ENCODE measurements at places on chromosomes 16 and 17.

DNA sequence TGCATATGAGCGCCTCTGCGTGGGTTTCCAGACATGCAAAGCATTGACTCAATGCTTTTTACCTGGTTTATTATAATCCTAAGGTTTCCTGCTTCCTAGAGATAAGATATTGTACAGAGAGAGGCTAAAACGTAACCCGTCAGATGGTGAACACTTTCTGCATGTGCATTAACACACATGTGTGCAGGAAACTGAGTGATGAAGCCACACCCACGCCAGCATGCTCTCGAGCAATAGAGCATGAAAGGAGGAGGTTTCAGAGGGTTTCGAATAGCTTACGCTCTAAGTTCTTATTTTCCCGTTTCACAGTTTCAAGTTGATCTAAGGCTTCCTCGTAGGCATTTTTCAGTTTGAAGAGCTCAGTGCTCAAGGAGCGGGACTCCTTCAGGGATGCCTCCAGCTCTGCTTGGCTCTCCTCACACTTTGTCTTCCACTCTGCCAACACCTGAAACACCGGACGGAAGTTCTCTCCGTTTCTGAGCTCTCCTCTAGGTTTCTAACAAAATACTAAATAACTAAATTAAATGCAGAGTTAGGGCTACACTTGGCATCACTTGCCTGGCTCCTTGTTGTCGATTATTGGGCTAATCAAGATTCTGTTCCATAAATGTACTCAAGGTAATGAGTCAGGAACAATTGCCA is 23.2 kb downstream of the MYH3 start:
- DNase-seq = no peak

DNA sequence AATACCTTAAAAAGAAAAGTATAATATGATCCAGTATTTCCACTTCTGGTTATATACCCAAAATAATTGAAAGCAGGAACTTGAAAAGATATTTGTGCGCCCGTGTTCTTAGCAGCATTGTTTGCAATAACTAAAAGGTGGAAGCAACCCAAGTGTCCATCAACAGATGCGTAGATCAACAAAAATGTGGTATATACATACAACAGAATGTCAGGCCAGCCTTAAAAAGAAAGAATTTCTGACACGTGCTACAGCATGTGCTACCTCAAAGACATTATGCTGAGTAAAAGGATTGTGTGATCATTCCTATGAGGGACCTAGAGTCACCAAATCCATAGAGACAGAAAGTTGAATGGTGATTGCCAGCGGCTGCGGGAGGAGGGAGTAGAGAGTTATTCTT is 133.1 kb downstream of the SPECC1 start:
- no peak for DNase-seq

- DNase-seq = no peak
Observed at GRCh38 chr17:64178011-64178825, 48.3 kb upstream of the ERN1 start.

- no peak for DNase-seq
Observed at GRCh38 chr16:50015631-50016030, 9.4 kb upstream of the CNEP1R1 start.

DNA sequence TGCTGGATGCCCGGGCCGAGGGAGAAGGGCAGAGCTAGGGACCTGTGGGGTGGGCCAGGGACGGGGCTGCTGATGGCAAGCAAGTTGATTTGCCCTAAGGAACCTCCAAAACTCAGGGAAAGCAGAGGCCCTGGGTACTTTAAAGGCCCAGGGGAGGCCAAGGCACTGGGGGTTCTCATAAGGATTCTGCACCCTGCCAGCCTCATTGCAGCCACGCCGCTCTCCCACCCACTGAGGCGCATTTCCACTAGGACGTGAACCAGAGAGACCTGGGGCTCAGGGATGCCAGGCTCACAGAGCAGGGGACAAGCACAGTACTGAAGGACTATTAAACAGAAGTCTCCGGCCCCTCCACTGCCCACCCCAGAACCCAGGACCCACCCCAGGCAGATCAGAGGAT is 39.4 kb upstream of the RBFOX3 start:
- DNase-seq = no peak

- no peak for DNase-seq
Observed at GRCh38 chr17:30964876-30965275, 6.0 kb upstream of the RNF135 start.

- DNase-seq = no peak
Observed at GRCh38 chr16:69165584-69165983, 21.4 kb upstream of the SNTB2 start.

- DNase-seq = no peak
Observed at GRCh38 chr16:1990351-1991134, 773 bp downstream of the SYNGR3 start.

- no peak for DNase-seq
Observed at GRCh38 chr17:57622683-57623433, 122.2 kb downstream of the CCDC182 start.

DNA sequence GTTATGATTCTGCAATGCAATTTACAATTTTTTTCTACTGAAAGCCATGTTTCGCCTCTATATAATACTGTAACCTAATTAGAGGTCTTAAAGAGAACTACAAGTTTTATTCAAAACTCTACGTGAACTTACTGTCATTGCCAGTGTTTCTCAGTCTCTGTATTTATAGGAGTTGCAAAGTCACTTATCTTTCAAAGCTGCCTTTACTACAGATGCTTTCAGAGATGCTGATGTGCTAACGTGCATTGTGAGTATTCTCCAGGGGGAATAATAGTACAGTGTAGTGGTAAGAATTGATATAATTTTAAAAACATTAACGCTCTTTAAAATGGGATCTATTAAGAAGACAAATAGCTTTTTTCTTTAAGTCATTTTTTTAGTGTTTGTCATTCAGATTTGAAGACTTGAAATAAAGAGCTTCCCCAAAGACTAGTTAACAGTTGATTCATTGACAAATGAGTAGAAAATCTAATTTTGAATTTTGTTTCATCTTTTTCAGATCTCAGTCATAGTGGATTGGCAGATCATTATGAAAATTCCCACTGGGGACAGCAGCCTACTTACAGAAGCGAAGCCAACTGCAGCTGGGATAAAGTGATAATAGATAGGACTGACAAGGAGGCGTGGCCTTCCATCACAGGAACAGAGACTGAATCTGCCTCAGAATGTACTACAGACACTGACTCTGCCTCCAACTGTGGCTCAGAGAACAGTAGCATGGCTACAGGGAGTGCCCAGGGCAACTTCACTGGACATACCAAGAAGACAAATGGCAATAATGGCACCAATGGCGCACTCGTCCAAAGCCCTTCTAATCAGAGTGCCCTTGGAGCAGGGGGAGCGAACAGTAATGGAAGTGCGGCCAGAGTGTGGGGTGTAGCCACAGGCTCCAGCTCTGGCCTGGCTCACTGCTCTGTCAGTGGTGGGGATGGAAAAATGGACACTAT is 79.9 kb downstream of the TMC6 start:
- DNase-seq = no peak

DNA sequence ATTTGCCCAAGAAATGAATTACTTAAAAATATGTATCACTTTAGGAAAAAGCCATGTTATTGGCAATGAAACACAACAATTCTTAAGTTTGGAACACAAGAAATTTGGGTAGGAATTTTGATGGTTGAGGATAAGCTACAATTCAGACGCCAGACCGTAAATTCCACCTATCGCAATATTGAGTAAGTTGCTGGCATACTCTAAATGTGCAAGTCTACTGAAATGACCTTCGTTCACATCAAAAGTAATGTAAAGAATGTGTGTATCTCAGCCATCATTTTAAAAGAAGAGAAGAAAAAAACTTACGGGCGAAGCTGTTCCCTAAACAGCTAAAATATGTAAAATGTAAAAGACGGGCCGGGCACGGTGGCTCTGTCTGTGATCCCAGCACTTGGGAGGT is 33.4 kb downstream of the UBE2G1 start:
- DNase-seq = no peak

GRCh38 chr17:36937959-36938565 is 787 bp downstream of the LHX1 start:
- DNase-seq = no peak

DNA sequence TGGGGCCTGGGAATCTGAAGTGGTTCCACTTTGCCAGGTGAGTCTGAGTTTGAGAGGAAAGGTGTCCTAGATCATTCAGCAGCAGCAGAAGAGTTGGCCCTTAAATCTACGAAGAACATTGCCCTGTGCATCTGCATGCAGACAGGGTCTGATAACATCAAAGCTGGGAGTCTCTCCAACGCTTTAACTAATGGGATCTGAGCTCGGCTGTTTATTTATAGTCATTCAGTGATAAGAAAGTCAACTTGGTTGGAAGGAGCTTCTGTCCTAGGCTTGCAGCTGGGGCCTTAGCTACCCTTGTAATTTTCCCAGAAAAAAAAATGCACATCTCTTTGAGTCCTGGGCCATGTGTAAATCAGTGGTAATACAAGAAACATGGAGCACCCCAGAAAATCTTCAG is 418.0 kb upstream of the HSBP1 start:
- no peak for DNase-seq

GRCh38 chr17:11628374-11628773 is 30.1 kb downstream of the DNAH9 start:
- no peak for DNase-seq

DNA sequence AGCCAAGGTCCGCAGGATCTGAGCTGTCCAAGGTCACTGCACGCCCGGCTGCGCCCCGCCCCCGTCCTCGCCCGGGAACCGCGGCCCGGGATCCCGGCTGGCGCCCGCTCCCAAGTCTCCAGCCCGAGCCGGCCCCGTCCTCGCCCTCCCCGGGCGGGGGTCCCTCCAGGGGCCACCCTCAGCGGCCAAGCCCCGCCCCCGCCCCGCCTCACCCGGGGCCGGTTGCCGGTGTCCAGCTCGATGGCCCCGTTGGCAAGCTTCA is 216 bp downstream of the VPS9D1 start:
- no peak for DNase-seq

- no peak for DNase-seq
Observed at GRCh38 chr17:80938556-80938955, 53.1 kb upstream of the CHMP6 start.

DNA sequence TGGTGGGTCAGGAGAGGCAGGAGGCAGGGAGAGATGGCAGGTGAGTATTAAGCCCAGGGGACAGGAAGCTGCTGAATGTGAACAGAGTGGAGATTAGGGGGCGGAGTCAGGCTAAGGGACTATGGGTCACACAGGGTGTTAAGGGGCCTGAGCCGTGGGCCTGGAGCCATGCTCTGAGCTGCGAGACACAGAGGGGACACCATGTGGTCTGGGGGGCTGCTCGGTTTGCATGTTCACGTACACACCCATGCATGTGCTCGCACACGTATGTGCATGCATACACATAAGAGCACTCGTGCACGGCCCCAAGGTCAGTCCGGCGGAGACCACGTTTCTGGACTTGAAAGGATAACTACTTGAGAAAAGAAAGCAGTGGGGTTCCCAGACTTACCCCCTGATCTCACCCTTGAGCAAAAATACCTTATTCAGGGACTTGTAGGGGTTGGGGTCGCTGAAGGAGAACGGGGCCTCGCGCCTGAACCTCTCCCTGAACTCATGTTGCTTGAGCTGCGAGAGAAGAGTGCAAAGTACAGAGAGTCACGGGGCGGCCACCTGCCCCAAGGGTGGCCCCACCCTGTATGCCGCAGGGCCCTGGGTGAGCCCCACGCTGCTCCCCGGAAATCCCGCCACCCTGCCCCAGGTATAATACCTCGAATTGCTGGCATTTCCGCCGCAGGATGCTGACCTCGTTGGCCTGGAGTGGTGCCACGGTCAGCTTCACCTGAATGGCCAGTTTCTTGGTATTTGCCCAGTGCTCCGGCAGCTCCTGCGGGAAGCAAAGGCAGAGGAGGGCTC is 50.8 kb downstream of the DNAH17 start:
- DNase-seq = no peak

- no peak for DNase-seq
Observed at GRCh38 chr16:72917051-72917450, 130.9 kb downstream of the ZFHX3 start.

DNA sequence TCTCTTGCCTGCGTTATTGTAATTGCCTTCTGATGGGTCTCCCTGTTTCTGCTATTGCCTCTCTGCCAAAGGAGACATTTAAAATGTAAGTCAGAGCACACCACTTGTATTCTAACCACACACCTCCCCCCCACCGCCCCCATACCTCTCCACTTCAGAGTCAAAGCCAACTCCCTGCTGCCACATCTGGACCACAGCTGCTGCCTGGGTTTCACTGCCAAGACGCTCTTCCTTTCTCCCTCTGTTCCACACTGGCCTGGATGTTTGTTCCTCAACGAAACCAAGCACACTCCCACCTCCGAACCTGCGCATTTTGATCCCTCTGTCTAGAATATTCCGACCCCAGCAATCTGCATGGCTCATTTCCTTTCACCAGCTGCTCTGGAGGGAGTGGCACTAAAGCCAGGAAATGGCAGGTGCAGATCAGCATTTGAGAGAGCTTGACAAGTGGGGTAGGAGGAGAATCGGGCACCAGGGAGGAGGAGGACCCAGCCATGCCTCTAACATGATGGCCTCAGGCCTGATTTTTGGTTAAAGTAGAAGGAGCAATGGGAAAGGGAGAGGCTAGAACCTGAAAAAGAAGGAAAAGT is 92.4 kb upstream of the HS3ST2 start:
- DNase-seq = no peak

GRCh38 chr17:74852237-74853047 is 7.2 kb downstream of the GRIN2C start:
- peak; percentile 38 for DNase-seq

GRCh38 chr16:56372013-56372634 is 53.2 kb downstream of the AMFR start:
- DNase-seq = no peak

DNA sequence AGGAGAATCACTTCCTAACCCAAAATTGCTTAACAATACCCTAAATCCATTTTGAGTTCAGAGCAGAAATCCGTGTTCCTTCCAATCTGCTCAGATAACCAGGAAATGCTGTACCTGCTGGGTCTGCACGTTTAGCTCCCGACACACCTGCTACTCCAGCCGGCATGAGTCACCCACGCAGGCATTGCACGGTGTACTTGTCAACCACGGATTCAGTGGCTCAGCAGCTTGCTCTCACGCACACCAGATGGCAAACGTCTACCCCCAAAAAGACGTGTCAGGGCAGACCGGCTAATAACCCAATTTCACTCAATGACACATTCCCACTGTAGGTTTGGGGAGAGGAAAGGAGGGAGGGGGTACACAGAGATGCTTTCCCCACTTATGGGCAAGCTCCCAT is 468.1 kb downstream of the SOX9 start:
- DNase-seq = no peak

- no peak for DNase-seq
Observed at GRCh38 chr17:56785997-56786680, 47.6 kb downstream of the C17orf67 start.

- no peak for DNase-seq
Observed at GRCh38 chr17:18250259-18250658, 8.3 kb downstream of the FLII start.

DNA sequence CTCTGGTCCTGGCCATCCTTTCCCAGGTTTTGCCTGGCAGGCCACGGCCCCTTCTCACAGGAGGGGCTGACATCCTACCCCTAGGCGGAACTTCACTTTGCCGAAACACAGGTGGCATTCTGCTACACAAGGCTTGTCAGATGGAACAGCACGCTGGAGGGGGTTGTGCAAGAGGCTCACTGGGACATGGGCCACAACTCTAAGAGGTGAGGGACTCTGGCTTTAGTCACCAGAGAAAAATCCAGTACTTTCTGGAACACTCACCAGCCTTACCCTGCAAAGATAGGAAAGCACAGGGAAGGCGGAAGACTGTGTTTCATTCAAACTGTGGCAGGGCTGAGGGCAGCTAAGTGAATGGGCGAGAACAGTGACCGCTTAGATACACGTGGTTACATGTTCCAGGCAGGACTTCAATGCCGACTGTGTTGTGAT is 18.3 kb downstream of the CDC42EP4 start:
- no peak for DNase-seq

Data from activated T-cell treated with anti-CD3 and anti-CD28 coated beads for 1 hour (primary cell).